ENCODE measurements at places on chromosomes 11 and 22.

- no peak for DNase-seq
These were observed 22.4 kb upstream of the ARFGAP3 start for GRCh38 chr22:42879371-42880021.

- no peak for DNase-seq
These were observed 29.4 kb upstream of the NAV2 start for GRCh38 chr11:19683141-19683805.

GRCh38 chr11:92595052-92595451 lies 370.4 kb downstream of the FAT3 start:
- no peak for DNase-seq

GRCh38 chr11:35608502-35608901 lies 9.8 kb upstream of the FJX1 start:
- DNase-seq = no peak

DNA sequence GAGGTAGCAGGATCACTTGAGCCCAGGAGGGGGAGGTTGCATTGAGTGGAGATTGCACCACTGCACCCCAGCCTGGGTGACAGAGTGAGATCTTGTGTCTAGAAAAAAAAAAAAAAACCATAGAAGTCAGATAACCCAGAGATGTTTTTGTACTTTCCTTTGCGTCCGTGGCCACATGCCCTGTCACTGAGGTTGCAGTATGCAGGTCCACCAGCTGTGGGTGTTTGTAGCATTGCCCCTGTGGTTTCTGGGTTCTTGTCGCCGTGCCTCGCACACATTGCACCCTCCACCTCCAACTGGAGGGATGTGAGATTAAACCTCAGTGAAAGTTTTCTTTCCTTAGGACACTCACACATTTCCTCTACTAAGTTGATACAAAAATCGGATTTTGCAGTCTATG lies 70.3 kb downstream of the TNRC6B start:
- DNase-seq = no peak

- DNase-seq = no peak
These were observed 25.0 kb downstream of the GUCD1 start for GRCh38 chr22:24529898-24530297.

DNA sequence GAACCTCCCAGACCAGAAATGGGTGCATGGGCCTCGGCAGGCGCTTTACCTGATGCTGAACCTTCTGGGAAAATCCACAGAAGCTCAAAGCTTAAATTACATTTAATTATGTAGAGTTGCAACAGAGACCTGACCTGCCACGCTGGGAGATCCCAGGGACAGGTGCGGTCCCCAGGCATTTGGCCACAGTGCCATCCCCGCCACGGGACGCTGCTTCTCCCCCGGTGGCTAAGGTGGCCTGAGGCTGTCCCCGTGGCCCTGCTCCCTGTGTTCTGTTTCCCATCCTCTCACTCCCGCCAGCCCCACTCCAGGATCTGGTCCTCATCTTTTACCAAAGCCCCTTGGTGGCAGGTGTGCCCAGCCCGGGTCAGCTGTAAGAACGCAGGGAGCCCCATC lies 39.6 kb downstream of the GRAMD4 start:
- DNase-seq = no peak

DNA sequence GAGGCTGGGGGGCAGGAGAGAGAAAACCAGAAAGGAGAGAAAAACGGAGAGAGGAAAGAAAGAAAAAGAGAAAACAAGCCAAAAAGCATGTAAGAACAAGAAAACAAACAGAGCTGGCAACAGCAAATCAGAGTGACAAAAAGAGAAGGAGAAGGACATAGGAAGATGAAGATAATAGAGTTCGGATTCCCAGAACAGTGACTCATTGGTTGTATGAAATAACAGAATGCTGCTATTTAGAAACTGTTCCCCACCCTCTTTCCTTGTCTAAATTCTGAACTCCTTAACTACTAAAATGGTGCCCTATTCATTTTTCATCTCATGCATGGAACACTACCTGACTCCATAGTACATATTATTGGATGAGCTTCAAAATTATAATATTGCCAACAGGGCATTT lies 317.4 kb downstream of the C11orf87 start:
- no peak for DNase-seq

GRCh38 chr11:108135845-108136544 lies 14.6 kb downstream of the ACAT1 start:
- no peak for DNase-seq

DNA sequence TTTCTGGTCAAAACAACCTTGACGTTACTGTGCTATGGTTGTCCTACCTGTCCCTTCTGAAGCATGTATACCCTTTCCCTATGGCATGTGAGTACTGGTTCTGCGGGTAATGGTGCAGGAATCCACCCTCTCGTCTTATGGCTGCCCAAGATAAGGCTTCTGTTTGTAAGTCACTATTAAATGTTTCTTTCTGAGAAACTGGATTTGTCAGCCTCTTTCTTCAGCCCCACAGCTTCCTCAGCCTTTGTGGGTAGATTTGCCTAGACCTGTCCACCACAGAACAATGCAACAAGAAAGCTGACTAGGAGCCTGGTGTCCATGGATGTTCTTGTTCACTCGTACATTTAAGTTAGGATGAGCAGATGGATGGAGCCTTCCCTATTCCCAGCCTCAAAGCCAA lies 14.4 kb downstream of the MMP7 start:
- no peak for DNase-seq

GRCh38 chr11:19813158-19813879 lies 100.7 kb downstream of the NAV2 start:
- no peak for DNase-seq

DNA sequence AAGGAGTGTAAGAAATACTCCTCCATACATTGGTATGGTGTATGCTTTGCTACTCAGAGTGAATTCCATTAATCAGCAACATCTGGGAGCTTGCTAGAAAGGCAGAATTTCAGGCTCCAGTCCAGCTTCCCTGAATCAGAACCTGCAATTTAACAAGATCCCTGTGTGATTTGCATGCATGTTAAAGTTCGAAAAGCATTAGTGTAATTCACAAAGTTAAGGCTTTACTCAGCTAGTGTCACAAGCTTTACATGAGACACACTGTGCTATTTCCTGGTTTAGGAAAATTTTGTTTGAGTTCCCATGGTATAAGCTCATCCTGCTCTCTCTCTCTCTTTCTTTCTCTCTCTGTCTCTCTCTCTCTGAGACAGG lies 37.0 kb upstream of the HEPHL1 start:
- no peak for DNase-seq

- no peak for DNase-seq
These were observed 566.8 kb upstream of the TENM4 start for GRCh38 chr11:80007616-80008015.

GRCh38 chr11:43427971-43428370 lies 69.3 kb downstream of the TTC17 start:
- no peak for DNase-seq

DNA sequence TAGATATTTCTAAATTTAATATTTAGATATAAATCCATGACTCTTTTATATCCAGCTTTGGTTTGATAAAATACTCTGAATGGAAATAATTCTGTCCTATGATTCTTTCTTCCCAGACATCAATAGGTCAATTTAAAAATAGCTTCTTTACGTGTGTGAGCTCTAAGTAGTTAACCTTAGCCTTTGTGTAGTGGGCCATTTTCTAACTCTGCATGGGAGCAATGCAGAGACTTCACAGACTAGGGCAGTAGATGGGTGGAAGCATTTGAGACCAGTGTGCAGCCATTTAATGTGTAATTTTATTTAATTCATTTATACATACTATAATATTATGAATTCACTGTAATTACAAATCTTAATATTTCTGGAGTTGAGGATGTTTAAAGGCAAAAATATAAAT lies 23.8 kb downstream of the GAS2 start:
- no peak for DNase-seq

- no peak for DNase-seq
These were observed 31.8 kb upstream of the HSPA8 start for GRCh38 chr11:123093739-123094138.

- no peak for DNase-seq
These were observed 53.2 kb upstream of the EHF start for GRCh38 chr11:34567733-34568132.

DNA sequence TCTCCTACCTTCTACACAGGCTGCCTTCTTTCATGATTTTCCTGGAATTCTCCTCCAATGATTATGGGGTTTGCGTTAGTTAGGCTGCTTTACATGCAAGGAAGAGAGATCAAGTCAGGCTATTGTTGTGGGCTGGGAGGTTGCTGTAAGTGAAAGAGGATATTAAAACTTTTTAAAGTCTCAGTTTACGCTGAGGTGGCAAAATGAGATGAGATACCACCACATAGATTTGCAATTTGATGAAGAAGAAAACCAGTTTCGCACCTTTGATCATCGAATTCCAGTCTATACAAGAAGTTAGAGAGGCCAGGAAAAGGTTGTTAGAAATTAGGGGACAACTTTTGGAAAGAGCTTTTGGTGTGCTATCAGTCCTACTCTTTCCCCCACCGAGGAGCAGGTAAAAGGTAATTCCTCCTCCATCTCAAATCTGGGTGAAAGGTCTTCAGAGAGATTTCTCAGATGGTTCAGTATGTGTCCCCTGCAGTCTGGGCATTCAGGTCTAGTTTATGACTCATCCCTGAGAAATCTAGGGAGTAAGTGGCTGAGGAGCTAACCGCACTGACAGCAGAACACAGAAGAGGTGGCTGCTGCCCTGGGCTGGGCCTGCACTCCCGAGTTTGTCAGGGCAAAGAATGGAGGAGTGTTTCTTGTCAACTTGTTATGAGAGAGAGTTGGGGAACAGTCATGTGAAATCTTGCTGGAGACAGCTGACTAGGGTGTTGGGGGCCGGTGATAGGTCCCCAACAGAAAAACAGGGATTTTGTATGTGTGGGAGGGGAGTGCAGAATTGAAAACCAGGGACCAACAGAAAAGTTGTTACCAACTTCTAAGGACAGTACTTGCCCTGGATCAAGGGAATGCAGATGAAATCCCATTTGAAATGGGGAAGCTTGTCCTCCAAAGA lies 34.7 kb downstream of the CCDC83 start:
- no peak for DNase-seq

DNA sequence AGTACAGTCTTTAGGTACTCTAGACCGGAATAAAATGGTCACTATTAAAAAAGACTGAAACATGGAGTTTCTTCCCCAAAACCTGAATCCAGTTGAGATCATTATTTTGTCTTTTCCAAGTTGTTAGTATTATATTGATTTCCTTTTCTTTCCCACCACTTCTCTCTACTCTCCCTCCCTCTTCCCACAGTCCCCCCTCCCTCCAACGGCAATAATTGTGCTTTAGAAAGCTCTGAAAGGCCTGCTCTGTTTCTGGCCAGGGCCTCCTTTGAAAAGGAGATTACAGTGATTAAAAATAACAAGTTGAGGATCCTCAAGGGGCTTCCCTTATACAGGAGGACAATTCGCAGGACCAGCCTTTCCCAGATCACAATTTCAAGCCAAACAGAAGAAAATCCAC lies 3.5 kb downstream of the SPON1 start:
- DNase-seq = no peak

- no peak for DNase-seq
These were observed 122.2 kb upstream of the SYN3 start for GRCh38 chr22:33180356-33180755.

DNA sequence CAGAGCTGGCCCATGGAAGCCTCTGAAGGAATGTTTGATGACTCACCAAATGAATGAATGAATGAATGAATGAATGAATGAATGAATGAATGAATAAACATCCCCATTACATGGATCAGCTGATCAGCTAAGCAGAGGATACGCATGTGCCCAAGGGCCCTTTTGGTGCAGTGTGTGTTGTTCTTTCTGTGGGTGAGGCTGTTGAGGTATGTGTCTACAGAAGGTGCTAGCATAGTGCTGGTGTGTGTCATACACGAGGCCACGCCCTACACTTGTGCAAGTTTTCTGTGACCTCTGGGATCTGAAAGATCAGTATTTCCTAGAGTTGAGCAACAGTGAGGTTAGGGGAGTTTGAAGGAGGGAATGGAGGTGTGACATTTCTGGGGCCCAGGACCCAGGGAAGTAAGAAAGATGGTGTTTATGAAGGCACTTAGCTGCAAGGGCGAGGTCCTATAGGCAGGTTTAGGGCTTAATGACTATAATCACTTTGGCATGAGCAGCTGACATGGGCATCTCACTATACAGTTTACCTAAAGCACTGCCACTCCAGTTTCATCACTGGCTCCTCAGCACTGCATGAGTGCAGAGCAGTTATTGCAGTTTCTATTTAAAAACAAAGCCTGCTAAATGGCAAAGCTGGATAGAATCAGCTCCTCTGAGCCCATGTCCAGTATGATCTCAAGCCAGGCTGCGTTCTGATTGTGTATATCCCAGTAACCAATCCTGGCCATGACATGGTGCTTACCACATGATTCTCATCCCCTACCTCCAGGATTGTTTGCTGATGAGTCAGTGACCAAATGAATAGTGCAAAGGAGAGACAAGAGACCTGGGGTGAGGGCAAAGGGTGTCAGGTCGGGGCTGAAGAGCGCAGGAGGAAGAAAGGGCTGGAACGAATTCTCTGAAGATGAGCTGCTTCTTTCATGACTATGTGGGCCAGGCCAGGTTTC lies 36.4 kb upstream of the E2F8 start:
- no peak for DNase-seq

- DNase-seq = no peak
These were observed 653.5 kb downstream of the FAM181B start for GRCh38 chr11:82080160-82080559.

DNA sequence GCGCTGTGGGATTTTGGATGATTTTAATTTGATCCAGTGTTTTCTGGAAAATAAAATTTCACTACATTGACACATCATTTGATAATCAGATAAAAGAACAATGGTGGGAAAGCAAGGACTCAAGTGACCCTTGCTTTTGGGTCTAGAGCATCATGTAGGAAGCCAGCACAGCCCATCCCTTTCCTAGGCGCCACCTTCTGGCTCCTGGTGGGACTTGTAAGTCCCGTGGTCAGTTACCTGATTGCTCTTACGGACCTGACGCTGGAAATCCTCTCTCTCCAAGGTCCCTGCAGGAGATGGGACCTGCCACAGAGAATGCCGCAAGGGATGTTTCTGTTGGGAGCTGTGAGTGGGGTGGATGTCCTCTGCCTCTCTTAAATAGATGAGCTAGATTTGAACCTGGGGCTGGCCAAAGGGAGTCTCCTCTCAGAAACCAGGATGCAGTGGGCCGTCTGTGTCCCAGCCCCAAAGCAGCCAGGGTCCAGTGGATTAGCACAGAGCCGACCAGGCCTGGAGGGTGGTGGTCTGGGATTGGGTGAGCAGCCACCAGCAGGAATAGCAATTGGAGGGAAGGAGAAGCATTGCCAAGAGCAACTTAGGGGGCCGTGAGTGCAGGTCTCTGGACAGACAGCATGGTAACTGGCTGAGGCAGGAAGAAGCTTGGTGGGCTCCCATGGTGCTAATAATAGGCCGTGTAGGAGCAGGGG lies 21.7 kb downstream of the TIMP3 start:
- no peak for DNase-seq

GRCh38 chr11:3080104-3080503 lies 22.9 kb upstream of the CARS1 start:
- no peak for DNase-seq

DNA sequence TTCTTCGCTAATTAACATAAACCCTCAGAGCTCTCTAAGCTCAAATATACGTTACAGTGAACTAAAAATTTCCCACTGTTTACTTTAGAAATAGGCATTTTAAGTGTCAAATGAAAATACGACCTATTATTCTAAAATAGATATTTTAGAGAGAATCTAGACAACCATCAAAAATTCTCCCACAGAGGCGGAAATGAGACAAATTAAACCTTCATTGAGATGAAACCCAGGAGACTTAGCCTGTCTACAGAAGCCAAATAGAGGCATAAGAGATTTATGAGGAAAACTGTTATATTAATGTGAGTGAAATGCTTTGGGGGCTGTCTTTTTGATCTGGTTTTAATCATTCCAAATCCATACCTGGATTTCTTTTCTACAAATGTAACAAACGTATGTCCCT lies 232.0 kb upstream of the GRIA4 start:
- no peak for DNase-seq
